ENCODE measurements at places on chromosomes 7 and 10. TPM values are rescaled to one million over a fixed set of nuclear protein-coding genes. Genes with fewer than 3 reads are reported as not detected.

DNA sequence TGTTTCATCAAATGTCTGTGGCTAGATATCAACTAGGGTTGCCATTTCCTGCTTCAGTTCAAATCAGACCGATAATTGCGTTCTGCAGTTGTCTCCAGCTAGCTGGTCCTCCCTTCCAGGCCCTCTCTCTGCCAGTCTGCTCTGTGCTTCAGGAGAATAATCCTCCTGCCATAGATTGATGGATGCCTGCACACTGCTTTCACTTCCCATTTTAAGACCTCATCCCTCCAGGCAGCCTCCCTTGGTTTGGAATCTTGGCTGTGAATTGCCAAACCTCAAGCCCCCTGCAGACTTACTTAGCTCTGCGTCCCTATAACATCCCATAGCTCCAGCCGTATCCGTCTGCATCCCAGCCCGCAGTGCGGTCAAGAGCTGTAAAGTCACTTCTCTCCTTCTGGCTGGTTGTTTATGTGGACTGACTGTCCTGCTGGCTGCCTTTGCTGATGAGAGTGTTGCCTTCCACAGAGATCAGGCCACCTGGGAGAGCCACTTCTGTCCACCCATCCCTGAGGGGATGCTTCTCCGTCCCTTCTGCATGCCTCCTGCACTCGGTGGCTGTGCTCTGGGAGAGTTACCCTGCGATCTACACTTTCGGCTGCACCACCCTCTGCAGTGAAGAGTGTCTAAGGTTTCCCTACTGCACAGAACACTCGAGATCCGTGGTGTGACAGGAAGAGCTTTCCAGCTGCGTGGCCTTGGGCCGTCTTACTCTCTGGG is 22.4 kb upstream of the KLF6 start:
- peak; percentile 21 for DNase-seq
- no peaks in the 10 kb centered on the region for H3K27me3 ChIP-seq
- H3K36me3 ChIP-seq, result no peaks in the 10 kb centered on the region
- H3K4me1 ChIP-seq, result peaks cover 56% of the 10 kb centered on the region

DNA sequence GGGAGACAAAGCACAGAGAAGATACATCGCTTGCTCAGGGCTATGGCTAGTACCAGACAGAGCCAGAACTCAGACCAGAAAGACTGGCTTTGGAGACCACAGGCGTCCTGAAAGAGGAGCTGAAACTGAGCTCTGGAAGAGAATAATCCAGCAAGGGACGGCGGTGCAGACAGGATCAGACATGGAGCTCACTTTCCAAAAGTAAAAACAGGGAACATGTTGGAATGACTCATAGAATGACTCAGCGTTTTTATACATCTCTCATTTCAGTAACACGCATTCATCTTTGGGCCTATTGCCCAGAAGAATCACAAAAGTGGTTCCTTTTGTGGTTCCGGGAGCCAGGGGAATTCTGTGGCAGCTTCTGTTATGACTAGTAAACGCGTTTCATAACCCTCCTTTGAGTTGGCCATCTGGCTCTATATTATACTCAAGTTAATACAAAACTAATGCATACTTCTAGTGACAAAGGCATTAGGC is 37.2 kb downstream of the PLEKHS1 start:
- no peak for DNase-seq
- no peaks in the 10 kb centered on the region for H3K4me1 ChIP-seq
- no peak overlapping the region for H3K4me3 ChIP-seq

- H3K4me3 ChIP-seq, result no peak overlapping the region
- no peak overlapping the region for H3K27ac ChIP-seq
- H3K4me1 ChIP-seq, result peaks cover 19% of the 10 kb centered on the region
- no peaks in the 10 kb centered on the region for H3K27me3 ChIP-seq
- peaks cover 43% of the 10 kb centered on the region for H3K36me3 ChIP-seq
These were observed 15.5 kb downstream of the HIF1AN start for GRCh38 chr10:100551196-100551595.

GRCh38 chr10:21092683-21093524 is 195.8 kb upstream of the NEBL start:
- H3K27me3 ChIP-seq, result peaks cover 2% of the 10 kb centered on the region
- DNase-seq, result no peak
- no peak overlapping the region for H3K27ac ChIP-seq
- H3K4me1 ChIP-seq, result no peaks in the 10 kb centered on the region

DNA sequence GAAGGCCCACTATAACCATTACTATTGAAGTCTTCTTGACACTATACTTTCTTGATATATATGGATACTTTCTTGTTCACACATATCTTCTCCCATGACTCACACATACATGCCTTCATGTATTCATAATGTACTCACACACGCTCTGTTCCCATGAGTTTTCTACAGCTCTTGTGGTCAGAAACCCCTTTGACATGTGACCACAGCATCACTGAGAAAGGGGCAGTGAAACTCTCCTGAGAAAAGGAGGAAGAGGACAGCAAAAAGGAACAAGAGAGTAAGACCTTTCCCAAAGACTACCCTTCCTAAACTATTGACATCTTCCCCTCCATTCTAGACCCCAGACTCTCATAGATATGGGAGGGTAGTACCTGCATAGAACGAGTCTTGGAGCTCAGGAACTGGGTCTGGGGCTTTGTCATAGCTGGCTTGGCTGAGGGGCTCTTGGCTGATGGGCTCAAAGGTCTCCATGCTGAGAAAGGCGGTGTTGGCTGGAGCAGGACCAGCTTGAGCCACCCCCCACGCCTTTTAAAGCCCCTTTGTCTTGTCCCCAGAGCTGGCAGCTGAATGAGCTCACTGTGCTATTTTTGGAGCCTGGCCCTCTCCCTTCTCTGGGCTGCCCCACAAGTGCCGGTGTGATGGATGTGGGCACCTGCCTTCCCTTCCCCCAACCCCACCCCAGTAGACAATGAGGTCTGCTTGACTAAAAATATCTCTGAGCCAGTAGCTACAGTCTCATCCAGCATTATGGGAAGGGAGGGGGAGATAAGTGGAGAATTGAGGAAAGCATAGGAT is 5.1 kb downstream of the SYNPO2L start:
- no peaks in the 10 kb centered on the region for H3K36me3 ChIP-seq
- no peak for DNase-seq
- no peak overlapping the region for H3K4me3 ChIP-seq
- peaks cover 9% of the 10 kb centered on the region for H3K4me1 ChIP-seq
- H3K27ac ChIP-seq, result peak overlapping the region; percentile 15

- H3K27ac ChIP-seq, result no peak overlapping the region
- H3K4me3 ChIP-seq, result no peak overlapping the region
- DNase-seq, result no peak
- H3K27me3 ChIP-seq, result peaks cover 2% of the 10 kb centered on the region
- no peaks in the 10 kb centered on the region for H3K36me3 ChIP-seq
- H3K4me1 ChIP-seq, result no peaks in the 10 kb centered on the region
These were observed 104.0 kb upstream of the RHOBTB1 start for GRCh38 chr10:61047788-61048560.

- peak overlapping the region; percentile 76 for H3K27ac ChIP-seq
- peak overlapping the region; percentile 91 for H3K4me3 ChIP-seq
- DNase-seq, result peak; percentile 26
These were observed 459 bp downstream of the SUGCT start for GRCh38 chr7:40135317-40135610.

DNA sequence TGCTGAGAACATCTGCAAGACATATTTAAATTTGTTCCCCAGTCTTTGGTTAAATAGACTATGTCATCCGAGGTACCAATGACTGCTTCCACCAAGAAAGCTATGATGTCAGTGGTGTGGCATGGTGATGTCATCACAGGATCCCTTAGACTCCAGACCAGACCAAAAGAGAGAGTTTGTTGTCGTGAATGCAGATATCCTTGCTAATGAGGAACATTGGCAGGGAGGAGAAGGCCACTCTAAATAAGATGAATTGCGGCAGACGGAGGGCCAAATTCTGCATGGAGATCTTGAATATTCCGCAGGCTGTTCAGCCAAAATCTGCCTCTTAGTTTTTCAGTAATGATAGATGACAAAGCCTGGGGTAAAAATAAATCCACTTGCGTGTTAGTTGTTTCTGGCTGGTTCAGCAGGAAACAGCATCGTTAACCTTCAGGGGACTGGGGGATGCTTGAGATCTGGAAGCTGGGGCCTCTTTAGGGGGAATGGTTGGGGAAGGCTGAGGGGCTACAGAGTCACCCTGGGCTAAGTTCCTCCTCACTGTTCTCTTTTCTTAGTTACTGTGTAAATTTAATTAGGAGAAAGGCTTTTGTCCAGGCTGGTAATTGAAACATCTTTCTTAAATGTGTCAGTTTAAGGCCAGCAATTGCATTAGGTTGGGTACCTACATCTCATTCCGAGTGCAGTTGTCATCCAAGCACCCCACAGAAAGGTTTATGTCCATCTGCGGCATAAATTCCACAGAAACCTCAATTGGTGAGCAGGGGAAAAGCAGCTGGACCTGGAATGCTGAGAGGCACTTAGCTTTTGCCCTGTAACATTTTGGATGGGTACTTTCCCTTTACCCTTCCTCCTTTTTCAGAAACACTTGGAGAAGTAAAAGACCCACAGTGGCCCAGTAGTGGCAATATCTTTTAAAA is 11.6 kb upstream of the CAMK1D start:
- H3K27me3 ChIP-seq, result no peaks in the 10 kb centered on the region
- peak; percentile 17 for DNase-seq
- H3K36me3 ChIP-seq, result no peaks in the 10 kb centered on the region
- no peaks in the 10 kb centered on the region for H3K4me1 ChIP-seq

DNA sequence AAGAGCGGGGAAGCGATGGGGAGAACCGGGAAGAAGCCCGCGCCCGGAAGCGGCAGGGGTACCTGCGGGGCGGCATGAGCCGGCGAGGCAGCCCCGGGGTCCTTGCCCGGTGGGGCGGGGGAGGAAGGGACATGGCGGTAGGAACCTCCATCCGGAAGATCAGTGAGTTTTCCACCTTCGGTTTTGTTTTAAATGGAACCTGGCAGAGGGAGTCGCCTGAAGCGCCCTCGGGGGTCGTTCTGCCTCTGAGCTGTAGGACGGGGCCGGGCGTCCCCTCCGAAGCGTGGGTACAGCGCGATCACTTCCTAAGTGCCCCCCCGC is 471 bp downstream of the PFKP start:
- H3K36me3 ChIP-seq, result no peaks in the 10 kb centered on the region
- peaks cover 2% of the 10 kb centered on the region for H3K4me1 ChIP-seq
- peak overlapping the region; percentile 79 for H3K4me3 ChIP-seq
- peaks cover 37% of the 10 kb centered on the region for H3K27me3 ChIP-seq

Gene AKR1C8
- 0.13 TPM for polyA plus RNA-seq

All from large intestine (tissue), 12 donors.